ENCODE measurements at places on chromosomes 7 and 10. TPM values are rescaled to one million over a fixed set of nuclear protein-coding genes. Genes with fewer than 3 reads are reported as not detected.

TCTN3 gene
- total RNA-seq, result 9.1 TPM

SEC61G gene
- total RNA-seq, result 67.8 TPM

DNA sequence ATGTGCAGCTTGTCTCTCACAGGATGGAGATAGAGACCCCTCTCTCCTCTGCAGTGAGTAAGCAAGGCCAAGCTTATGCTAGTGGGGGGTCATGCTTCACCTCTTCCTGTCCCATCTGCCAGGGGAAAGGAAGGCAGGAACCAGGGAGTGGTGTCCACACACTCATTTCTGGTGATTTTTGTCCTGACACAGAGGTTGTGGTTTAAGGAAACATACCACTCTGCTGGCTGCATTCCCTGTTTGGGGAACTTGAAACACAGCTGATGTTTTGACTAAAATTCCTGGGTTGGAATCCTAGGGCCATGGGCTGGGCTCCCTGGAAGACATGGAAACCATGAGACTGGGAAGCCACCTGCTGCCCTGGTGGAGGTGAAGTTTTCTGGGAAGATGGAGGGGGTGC lies 21.4 kb downstream of the C10orf120 start:
- no peaks in the 10 kb centered on the region for H3K36me3 ChIP-seq
- no peaks in the 10 kb centered on the region for H3K27me3 ChIP-seq
- no peak for DNase-seq
- H3K4me1 ChIP-seq, result no peaks in the 10 kb centered on the region
- no peak overlapping the region for H3K4me3 ChIP-seq

DNA sequence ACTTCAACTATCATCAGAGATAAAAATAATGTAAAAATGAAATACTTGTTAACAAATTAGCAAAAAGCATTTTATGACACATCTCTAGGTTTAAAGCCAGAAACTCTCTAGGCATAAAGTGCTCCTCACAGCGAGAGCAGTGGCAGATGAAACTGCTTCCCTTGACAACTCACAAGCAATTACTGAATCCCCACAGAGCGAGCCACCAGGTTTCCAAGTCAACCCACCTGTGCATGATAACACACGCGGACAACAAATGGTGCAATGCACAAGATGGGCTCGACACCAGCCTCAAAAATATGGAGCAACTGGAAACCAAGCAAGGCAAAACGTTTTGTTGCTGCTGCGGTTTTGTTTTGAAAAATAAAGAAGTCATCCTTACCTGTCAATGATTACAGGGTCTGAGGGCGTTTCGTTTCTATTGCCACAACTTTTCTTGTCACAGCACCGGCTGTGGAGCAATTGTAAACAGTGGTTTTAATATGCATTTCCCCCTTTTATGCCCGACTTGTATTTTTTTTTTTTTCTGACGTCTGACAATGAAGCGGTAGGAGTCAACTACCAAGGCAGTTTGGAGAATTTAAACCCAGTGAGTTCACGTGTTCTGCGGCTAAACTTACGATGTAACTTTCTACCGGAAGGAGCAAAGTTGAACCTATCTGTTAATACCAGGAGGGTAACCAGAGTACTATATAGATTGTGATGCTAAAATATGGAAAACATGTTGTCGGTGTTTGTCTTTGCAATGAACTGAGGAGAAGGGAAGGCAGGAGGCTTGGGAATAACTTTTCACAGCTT lies 7.0 kb downstream of the EBF3 start:
- no peaks in the 10 kb centered on the region for H3K27me3 ChIP-seq
- H3K36me3 ChIP-seq, result no peaks in the 10 kb centered on the region
- peak overlapping the region; percentile 83 for H3K4me3 ChIP-seq
- peaks cover 50% of the 10 kb centered on the region for H3K4me1 ChIP-seq
- no peak for DNase-seq

DNA sequence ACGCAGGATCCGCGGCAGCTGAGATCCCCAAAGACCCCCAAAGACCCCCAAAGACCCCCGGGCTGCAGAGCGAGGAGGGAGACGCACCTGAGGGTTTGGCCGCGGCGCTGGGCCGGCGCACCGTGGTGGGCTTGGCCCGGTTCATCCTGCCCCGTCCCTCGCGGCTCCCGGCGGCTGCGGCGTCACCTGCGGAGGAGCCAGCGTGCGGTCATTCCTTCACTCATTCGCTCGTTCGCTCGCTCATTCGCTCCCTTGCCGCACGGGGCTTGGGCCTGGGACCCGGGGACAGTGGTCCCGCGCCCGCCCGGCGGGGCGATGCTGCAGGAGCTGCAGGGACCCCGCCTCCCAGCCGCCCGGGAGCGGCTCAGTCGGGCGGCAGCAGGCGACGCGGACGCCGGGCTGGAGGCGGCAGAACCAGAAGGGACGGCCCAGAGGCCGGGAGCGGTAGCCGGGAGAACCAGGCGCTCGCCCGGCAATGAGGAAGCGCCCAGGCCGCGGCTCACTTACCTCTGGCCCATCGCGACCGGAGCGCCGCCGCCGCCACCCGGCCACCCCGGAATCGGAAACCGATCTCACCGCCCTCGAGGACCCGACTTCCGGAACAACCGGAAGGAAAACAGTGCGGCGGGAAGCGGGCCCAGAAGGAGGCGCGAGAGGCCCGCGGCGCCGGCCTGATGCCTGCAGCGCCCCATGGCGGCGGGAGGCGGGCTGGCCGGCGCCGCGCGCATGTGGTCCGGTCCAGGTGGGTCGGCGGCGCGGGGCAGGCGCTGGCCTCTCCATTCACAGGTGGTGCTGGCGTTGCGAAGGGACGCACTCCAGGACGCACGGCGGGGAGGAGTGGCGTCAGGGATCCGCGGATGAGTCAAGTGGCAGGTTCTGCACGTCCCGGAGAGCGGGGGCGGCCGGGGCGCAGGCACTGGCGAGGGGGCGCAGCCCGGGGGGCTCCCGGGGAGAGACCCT lies at the start of gene INTS1:
INTS1 (minus strand) TSS at position 574 of the 960 bp plus-strand sequence; CDS start at position 145, 429 bp downstream.
- peak within 1 kb of the TSS; percentile 85 for H3K4me3 ChIP-seq
- peaks cover 41% of the 10 kb centered on the region for H3K36me3 ChIP-seq
- H3K27me3 ChIP-seq, result no peaks in the 10 kb centered on the region
- peak; percentile 97 for DNase-seq

ABCC2 gene
- 0.64 TPM for total RNA-seq

DNA sequence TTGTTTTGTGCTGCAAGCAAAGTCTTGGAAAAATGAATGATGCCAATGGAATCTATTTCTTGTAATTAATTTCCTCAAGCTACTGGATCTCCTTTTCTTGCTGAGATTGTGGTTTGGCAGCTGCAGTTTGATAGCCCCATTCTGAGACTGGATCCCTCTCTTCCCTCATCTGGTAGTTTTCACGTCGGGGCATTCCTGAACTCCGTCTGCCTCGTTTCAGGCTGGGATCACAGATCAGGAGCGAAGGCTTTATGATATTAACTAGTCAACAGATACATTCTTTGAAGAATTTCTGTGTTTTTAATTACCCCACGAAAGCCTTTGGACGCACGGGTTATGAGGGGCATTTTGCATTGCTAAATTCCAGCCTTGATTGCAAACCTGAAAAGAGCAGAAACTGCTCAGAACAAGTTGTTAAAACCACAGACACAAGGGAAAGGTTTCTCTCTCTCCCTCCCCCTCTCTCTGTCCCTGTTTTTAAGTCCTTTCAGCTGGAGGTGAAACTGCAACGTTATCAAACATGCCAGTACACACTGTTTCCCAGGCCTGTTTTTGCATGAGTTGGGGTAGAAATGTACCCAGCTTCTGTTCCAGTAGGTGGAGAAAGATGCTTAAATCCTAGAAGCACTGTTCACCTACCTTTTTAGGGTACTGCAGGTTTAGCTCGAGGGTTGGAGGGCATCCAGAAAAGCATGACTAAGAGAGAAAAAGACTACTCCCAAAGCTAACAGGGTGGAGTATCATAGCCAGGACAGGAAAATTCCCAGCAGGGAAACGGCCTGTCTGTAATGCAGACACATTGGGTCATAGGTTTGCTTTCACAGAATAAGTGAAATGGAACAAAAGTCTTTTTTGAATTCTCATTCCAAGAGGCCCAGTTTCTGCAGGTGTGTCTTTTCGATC lies 124.3 kb downstream of the CUX1 start:
- H3K27ac ChIP-seq, result peak overlapping the region; percentile 58
- H3K4me3 ChIP-seq, result no peak overlapping the region
- H3K27me3 ChIP-seq, result no peaks in the 10 kb centered on the region

- no peaks in the 10 kb centered on the region for H3K36me3 ChIP-seq
- no peaks in the 10 kb centered on the region for H3K4me1 ChIP-seq
- no peaks in the 10 kb centered on the region for H3K27me3 ChIP-seq
- no peak overlapping the region for H3K4me3 ChIP-seq
- no peak overlapping the region for H3K27ac ChIP-seq
- DNase-seq, result peak; percentile 19
These were observed 182.9 kb downstream of the BMPER start for GRCh38 chr7:34087892-34088891.

MALRD1 gene
- not detected for total RNA-seq

GRCh38 chr10:46299286-46299535 lies 12.4 kb downstream of the ANTXRL start:
- DNase-seq, result no peak
- no peak overlapping the region for H3K4me3 ChIP-seq
- H3K4me1 ChIP-seq, result no peaks in the 10 kb centered on the region
- no peaks in the 10 kb centered on the region for H3K36me3 ChIP-seq

DNA sequence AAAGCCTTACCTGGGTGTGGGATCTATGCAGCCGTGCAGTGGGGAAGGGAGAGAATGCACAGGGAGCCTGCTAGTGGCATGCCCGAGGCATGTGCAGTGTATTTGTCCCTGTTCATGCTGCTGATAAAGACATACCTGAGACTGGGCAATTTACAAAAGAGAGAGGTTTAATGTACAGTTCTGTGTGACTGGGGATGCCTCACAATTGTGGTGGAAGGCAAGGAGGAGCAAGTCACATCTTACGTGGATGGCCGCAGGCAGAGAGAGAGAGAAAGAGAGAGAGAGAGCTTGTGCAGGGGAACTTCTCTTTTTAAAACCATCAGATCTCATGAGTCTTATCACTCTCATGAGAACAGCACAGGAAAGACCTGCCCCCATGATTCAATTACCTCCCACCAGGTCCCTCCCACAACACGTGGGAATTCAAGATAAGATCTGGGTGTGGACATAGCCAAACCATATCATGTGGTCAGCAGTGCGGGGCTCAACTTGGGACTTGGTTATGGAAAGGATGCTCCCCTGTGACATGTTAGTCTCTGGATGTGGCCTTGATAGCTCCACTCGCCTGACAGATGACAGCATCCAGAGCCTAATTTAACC lies 128.9 kb downstream of the DOCK1 start:
- H3K4me1 ChIP-seq, result no peaks in the 10 kb centered on the region
- H3K27ac ChIP-seq, result no peak overlapping the region
- no peak for DNase-seq
- no peak overlapping the region for H3K4me3 ChIP-seq
- H3K36me3 ChIP-seq, result peaks cover 18% of the 10 kb centered on the region
- no peaks in the 10 kb centered on the region for H3K27me3 ChIP-seq

DNA sequence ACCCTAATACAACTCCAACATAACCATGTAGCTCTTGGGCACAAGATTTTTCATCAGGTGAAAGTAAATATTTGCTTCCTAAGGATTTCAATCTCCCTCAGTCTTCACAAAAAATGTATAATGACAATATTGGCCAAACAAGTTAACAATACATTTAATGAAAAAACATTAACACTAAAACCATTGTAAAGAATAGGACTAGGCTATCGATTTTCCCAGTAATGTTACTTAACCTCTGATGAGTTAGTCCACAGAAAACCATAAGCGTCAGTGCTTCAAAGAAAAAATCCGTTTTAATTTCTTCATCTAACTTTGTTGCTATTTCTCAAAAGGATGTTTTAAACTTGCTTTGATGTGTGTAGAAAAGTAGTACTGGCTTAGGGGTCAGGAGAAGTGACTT lies 1.2 kb downstream of the ZNF33B start:
- peak overlapping the region; percentile 89 for H3K27ac ChIP-seq
- H3K36me3 ChIP-seq, result peaks cover 14% of the 10 kb centered on the region
- H3K4me3 ChIP-seq, result peak overlapping the region; percentile 93
- H3K27me3 ChIP-seq, result no peaks in the 10 kb centered on the region
- peaks cover 9% of the 10 kb centered on the region for H3K4me1 ChIP-seq

DDIT4 gene
- total RNA-seq, result 42.5 TPM

THSD7A gene
- 0.21 TPM for total RNA-seq

DNA sequence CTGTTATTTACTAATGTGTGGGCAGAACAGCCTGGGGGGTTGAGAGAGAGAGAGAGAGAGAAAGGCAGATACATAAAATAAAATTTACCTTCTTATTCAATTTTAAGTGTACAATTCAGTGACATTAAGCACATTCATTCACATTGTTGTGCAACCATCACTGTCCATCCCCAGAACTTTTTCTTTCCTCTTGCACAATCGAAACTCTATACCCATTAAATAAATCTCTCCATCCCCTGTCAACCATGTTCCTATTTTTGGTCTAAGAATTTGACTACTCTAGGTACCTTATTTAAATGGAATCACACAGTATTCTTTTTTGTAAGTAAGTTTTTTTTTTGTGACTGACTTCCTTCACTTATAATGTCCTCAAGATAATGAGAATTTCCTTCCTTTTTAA lies 181.6 kb downstream of the SND1 start:
- no peak overlapping the region for H3K27ac ChIP-seq
- no peak overlapping the region for H3K4me3 ChIP-seq

PLXNA4 gene
- 1.1 TPM for total RNA-seq

DNA sequence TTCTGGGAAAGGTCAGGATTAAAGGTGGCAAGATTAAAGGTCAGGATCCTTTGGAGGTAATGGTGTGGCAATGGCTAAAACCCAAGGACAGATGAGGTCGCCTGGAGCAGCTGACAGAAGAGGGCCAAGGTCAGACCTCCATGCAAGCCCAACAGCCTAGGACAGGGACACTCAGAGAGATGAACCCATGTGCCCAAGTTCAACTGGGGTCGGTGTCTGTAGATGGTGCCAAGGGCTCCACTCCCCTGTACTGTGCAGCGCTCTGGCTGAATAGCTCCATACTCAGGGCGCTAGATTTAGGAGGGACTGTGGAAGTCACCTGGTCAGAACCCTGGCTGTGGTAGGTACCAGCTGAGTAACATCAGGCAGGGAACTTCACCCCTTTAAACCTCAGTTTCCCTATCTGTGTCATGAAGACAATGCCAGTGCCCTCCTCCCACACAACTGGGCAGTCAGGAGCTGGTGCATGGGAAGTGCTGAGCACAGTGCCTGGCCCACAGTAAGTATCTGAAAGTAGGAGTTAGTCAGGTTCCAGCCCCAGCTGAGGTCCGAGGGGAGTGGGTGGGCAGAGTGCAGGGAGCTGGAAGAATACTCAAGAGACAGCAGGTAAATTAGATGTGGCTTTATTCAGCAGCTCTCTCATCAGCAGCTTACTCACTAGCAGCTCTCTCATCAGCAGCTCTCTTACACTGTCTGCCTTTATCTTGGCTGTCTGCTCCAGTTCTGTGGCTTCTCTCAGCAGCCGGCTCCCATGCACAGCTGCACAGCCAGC lies 327.1 kb downstream of the GLRX3 start:
- H3K4me1 ChIP-seq, result no peaks in the 10 kb centered on the region
- no peaks in the 10 kb centered on the region for H3K27me3 ChIP-seq
- no peak for DNase-seq
- H3K4me3 ChIP-seq, result no peak overlapping the region
- H3K27ac ChIP-seq, result no peak overlapping the region
- no peaks in the 10 kb centered on the region for H3K36me3 ChIP-seq

- DNase-seq, result no peak
- H3K27ac ChIP-seq, result no peak overlapping the region
- H3K36me3 ChIP-seq, result no peaks in the 10 kb centered on the region
- no peak overlapping the region for H3K4me3 ChIP-seq
These were observed 125.6 kb downstream of the CALN1 start for GRCh38 chr7:72286519-72286918.

- H3K27me3 ChIP-seq, result no peaks in the 10 kb centered on the region
- H3K36me3 ChIP-seq, result peaks cover 12% of the 10 kb centered on the region
- no peaks in the 10 kb centered on the region for H3K4me1 ChIP-seq
- H3K27ac ChIP-seq, result no peak overlapping the region
- no peak for DNase-seq
These were observed 137.7 kb downstream of the WNT2 start for GRCh38 chr7:117185124-117185523.
